Stimulated activated CD4-positive, alpha-beta T cell treated with anti-CD3 and anti-CD28 coated beads, Interleukin-4, amount 100 ng/mL, for 48 hours (primary cell): ENCODE measurements at places on chromosomes 7 and 10.

GRCh38 chr7:117051808-117052207 lies 98.5 kb downstream of the ST7 start:
- no peak for DNase-seq

GRCh38 chr10:79336739-79337138 lies 10.5 kb upstream of the PPIF start:
- no peak for DNase-seq

- no peak for DNase-seq
Measured at GRCh38 chr7:140888087-140888486, 36.6 kb downstream of the BRAF start.

- no peak for DNase-seq
Measured at GRCh38 chr7:112510001-112510742, 29.4 kb downstream of the LSMEM1 start.

DNA sequence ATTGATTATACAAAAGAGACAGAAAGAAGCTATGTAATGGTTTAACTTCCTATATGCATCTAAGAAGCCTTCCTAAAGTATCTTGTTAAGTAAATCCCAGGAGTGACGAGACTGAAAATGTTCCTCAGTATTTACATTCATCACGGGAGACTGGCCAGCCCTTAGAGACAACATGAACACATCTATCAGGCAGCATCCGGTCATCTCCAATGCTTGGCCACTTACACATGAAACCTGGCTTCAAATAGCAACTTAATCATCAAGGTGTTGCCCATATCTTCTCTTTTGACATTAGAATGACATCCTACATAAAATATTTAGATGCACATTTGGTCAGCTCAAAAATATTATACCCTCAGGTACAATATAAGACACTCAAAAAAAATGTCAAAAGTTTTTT lies 33.8 kb downstream of the ERCC6 start:
- DNase-seq: no peak

DNA sequence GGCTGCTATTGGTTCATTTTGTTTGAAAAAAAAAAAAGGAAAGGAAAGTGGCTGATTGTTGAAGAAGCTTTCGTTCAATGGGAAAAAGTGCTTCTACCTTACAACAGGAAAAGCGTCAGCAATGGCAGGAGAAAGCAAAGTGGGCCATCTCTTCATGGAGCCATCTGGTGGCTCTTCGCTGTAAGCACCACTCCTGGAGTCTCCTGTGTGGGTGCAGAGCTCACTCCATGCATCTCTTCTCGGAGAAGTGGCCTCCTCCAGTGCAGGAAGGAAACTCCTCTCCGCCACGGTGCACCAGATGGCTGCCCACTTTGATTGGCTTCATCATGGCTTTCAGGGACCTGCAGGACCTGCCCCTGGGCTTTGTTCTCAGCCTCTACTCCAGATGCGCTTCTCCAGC lies 250.9 kb downstream of the PTEN start:
- no peak for DNase-seq
